Natural killer cell treated with Interleukin-12 subunit alpha and Interleukin-12 subunit beta and Interleukin-15 and Interleukin-18, amount 100 ng/mL, for 72 hours (primary cell): ENCODE measurements at places on chromosomes 12 and 14.

GRCh38 chr12:70383484-70383883, 17.4 kb downstream of the KCNMB4 start:
- no peak for DNase-seq

DNA sequence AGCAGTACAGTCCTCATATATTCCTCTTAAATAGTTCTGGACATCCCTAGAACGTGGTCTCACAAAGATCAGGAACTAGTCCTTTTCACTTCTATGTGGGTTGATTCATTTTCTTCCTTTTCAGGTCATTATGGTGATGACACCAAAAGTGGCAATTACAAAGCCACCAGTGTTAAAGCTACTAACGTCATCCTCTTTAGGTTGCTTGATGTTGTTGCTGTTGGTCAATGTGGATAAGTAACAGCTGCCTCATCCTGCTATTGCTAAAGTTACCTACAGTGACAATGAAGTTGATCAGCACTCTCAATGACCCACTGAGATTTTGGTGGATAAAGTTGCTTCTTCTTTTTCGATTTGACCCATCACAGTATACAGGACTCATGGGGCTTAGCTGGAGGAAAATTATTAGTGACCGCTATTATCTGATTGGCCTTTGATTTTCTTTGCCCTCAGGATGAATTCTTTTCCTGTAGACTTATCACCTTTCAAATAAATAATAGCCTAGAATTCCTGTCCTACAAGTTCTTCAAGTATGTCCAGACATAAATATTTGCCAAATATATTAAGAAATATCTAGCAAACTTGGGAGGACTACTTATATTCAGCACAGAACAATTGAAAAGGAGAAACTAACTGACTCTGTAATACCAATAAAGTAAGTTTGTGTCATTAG, 54.0 kb upstream of the ATP2B1 start:
- DNase-seq = no peak

DNA sequence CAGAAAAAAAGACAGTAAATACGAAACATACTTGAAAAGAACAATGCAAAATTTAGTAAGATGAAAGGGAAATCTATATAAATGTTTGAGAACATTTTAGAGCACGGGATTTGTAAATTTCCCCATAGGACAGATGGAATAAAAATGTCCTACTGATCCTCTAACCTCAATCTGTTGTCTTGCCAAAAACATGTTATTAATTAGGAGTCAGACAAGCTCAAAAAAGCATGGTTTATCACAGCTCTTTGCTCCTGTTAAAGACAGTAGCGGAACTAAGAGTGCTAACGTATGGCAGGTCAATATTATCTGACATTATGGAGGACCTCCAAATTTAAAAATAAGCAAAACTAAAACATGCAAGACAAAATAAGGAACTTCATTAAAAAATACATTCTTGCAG, 12.9 kb downstream of the GMFB start:
- DNase-seq = no peak

- DNase-seq = no peak
Measured at GRCh38 chr12:27974735-27975221, 2.2 kb upstream of the PTHLH start.

- no peak for DNase-seq
Measured at GRCh38 chr14:71290960-71291466, 383.8 kb downstream of the PCNX1 start.

- no peak for DNase-seq
Measured at GRCh38 chr12:116415408-116416108, 138.1 kb upstream of the MED13L start.

DNA sequence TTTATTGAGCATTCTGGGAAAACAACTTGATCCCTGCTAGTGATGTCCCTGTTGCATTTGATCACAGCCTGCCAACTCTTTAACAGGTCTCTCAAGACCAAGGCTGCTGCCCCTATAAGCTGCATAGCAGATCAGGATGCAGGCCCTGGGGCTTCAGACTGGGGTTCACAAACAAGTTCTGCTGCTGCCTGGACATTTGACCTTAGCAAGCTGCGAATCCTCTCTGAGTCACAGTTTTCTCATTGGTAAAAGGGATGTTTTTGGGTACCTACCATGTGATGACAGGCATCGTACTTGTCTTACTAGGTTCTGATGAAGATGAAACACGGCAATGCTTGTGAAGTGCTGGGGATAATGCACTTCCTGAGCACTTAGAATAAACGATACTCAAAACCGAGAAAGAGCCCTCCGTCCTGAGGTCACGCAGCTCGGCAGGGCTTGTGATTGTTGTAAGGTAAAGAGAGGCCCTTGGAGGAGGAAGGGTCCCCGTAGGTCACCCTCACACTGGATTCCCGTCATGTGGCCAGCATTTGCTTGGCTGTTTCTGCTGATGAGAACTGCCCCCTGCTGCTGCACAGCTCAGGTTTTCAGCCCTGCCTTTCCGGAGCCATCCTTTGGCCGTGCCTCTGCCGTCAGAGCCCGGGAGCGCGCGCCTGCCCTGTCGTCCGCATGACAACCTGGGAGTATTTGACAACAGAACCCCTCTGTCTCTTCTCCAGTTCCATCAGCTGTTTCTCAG, 39.1 kb downstream of the TSPAN9 start:
- no peak for DNase-seq

DNA sequence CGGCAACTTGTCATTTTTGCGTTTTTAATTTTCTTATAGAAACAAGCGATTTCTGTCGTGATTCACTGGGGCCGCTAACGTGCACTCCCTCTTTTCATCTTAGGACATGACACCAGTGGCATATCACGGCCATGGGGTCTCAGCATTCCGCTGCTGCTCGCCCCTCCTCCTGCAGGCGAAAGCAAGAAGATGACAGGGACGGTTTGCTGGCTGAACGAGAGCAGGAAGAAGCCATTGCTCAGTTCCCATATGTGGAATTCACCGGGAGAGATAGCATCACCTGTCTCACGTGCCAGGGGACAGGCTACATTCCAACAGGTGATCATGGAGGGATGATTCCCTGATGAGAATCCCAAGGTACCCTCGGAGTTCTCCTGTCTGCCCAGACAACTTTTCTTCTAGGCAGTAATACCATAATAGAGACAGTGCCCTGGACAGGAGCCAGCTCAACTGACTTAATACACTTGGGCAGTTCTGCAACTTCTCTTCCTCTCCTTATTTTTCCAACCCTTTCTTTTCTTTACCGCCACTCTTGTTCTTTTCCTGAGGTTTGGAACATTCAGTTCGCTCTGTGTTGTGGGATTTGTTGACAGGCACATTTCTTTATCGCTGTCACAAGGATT, 821 bp downstream of the TMEM106C start:
- no peak for DNase-seq

- no peak for DNase-seq
Measured at GRCh38 chr14:84857571-84857970, 672.4 kb upstream of the FLRT2 start.

- DNase-seq = no peak
Measured at GRCh38 chr14:73468828-73469375, 10.6 kb upstream of the NUMB start.

- no peak for DNase-seq
Measured at GRCh38 chr14:53744857-53745256, 211.8 kb downstream of the BMP4 start.

DNA sequence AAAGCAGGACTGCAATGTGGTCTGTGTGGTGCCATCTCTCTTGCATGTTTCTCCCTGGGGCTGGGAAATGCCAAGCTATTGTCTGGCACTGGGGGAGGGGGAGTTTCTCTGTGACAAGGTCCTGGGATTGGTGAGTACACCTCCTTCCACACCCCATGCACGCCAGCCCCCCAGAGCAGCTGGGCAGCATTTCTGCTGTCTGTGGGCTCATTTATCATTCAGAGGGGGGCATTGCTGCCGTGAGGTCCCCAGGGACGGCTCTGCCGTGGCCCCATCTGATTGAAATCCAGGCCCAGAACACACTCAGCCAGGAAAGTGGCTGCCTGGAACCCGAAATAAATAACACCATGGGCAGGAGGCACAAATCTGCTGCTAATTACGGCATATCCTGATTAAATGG, 12.6 kb upstream of the FAM222A start:
- DNase-seq = no peak

- DNase-seq = no peak
Measured at GRCh38 chr12:1740161-1740948, 49.5 kb downstream of the ADIPOR2 start.

DNA sequence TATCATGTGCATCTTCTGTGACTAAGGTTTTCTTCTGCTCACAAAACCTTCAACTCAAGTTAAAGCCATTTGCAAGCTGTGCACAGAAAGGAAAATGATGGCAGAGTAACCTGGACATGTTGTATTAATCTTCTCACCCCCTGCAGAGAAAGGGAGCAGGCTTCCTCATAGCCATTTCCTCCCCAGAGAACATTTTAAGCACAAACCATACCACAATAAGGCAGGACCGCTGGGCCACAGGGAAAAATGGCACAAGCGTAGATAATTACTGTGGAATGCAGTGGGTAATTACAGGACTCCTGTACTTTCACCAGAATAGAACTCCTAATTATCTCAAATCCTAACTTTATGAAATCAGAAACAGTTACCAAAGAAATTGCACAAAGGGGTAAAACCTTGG, 215.7 kb downstream of the KIF21A start:
- no peak for DNase-seq

DNA sequence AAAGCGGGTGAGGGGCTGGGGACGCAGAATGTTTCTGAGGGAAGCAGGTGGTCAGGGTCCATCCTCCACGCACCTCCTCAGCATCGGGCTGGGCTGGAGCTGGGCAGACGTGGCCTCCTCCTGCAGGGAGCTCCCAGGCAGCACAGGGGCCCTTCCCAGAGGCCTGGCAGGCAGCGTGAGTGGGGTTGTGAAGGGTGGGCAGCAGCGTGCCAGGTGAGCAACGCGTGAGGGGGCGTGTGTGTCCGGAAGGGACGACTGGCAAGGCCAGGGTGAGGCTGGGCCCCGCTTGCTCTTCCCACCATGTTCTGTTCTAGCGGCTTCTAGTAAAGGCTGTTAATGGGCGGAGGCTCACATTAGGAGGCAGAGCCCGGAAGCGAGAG, 17.1 kb downstream of the ANKRD9 start:
- no peak for DNase-seq

GRCh38 chr12:32947206-32948067, 50.9 kb upstream of the PKP2 start:
- DNase-seq = no peak

GRCh38 chr12:5140190-5140589, 96.5 kb downstream of the KCNA5 start:
- DNase-seq = no peak

DNA sequence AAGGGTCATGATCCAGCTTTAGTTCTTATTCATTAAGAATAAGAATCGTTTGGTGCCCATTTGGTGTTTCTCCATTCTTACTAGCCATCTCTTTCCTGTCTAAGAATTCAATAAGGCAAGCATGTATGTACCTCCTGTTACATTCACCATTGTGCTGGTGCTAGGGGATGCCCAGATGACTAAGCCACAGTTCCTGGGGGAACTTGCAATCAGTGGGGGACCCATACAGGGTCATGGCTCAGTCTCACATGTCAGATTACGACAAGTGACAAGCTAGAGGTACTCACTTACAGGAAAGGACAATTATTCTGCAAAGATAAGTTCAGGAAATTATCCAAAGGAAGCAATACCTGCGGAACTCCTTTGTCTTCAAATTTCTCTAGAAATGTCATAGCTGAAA, 125.4 kb downstream of the STXBP6 start:
- DNase-seq = no peak

GRCh38 chr12:30329281-30329680, 366.4 kb downstream of the IPO8 start:
- no peak for DNase-seq

- no peak for DNase-seq
Measured at GRCh38 chr12:94575645-94576403, 74.5 kb downstream of the TMCC3 start.

GRCh38 chr14:69439521-69440270, 41.2 kb downstream of the SLC39A9 start:
- DNase-seq = no peak

DNA sequence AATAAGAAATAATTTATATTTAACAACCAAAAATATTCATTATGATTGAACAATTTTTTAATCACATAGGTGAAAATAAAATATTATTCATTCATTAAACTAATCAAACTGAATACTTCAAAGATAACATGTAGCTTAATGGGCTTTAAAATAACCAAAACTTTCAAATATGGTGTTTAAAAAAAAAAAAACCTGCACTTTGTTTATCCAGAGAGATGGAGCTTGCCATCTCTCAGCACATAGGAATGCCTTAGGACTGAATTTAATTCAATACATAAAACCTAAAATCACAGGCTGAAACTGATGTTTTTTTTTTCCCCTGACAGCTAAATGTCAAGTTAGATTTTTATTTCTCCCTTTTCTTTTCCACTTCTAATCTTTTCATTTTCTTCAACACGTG, 14.4 kb upstream of the CCER1 start:
- no peak for DNase-seq

DNA sequence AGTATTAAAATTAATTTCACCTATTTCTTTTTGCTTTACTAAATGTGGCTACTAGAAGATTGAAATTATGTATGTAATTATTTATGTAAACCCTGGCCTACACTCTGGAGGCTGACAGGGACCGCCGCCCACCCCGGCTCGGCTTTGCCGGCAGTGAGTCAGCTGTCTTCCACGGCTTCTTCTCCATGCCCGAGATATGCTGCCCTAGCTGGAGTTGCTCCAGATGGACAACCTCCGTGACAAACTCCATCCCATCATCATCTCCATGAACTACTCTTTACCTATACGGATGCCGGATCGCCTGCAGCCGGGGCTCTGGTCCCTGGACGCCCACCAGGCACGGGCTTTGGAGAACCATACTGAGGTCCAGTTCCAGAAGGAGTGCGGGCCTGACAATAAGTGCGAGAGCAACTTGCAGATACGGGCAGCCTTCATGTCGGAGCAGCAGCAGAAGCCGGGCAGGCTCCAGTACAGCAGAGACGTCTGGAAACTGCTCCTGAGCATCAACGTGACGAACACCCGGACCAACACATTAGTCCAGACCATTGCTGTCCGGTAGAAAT, 86.9 kb upstream of the NID2 start:
- DNase-seq = no peak

DNA sequence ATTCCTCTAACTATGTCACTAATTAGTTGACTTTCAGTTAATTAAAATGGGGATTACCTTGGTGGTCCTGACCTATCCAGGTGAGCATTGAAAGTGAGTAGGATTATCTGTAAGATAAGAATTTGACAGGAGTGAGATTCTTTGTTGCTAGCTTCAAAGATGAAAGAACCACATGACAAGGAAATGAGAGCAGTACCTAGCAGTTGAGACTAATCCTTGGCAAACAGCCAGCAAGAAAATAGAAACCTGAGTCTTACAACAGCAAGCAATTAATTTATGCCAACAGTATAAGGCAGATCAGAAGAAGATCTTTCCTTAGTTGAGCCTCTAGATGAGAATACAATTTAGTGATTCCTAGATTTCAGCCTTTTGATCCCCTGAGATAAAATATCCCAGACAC, 1058.4 kb downstream of the LRFN5 start:
- no peak for DNase-seq

DNA sequence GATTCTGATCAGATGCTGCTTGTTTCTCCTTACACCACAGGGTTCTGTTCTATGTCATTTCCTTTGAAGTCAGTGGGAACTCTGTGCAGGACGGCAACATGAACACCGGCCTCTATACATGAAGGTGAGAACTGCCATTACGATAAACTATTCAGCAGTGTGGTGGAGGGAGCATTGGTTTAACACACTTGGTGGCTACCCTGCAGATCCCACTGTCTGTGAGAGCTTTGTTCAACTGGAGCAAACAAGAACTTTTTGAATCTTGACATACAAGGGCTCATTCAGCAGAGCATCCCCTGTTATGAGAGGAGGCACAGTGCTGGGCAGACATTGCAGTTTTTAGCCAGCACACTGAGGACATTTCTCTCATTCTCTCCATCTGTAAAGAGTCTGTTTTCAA, 10.7 kb upstream of the FRS2 start:
- DNase-seq = no peak

GRCh38 chr12:54933376-54933775, 51.2 kb downstream of the TESPA1 start:
- peak; percentile 65 for DNase-seq
